GM04503 (cell line): ENCODE measurements at places on chromosomes 1 and 21.

GRCh38 chr1:208747979-208748378, 503.8 kb upstream of the PLXNA2 start:
- DNase-seq = no peak

- DNase-seq = no peak
These were observed 9.4 kb downstream of the ZZZ3 start for GRCh38 chr1:77673030-77673429.

- no peak for DNase-seq
These were observed 61.8 kb upstream of the SYT6 start for GRCh38 chr1:114215436-114215835.

DNA sequence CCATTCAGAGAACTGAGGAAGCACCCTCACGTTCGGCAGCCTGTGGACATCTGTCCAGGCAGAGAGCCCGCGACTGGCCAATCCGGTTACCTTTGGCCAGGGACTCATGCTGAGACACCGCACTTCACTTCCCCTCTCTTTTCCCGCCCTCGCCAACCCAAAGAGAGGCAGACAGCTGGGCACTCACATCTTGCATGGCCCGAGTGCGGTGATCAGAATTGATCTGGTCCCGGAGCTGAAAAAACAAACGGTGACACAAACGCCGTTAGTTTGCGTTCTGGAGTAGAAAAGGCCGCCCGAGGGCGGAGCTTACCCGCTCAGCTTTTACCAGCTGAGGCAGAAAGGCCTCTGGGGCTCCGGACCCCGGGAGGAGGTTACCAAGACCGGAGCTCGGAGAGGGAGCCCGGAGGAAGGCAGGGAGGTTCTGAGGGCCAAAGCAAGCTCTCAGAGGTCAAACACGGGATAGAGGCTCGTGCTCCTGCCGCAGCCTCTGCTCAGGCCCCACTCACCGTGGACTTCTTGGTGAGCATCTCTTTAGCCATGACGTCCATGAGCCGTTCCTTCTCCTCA, 376 bp downstream of the SF3A3 start:
- DNase-seq = no peak

DNA sequence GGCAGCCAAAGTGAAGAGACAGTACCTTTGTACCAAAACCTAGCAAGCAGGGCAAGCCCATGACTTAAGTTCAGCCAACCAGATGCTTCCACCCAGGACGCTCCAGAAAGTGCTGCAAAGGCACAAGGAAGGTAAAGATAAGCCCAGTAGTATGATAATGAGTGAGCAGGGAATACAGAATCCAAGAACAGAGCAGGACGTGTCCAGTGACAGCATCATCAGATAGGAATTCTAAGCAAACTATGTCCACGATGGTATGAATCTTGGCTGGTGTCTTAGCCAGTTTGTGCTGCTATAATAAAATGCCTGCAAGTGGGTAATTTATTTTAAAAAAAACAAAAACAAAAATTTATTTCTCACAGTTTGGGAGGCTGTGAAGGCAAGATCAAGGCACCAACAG, 13.6 kb downstream of the GJA4 start:
- peak; percentile 49 for DNase-seq

DNA sequence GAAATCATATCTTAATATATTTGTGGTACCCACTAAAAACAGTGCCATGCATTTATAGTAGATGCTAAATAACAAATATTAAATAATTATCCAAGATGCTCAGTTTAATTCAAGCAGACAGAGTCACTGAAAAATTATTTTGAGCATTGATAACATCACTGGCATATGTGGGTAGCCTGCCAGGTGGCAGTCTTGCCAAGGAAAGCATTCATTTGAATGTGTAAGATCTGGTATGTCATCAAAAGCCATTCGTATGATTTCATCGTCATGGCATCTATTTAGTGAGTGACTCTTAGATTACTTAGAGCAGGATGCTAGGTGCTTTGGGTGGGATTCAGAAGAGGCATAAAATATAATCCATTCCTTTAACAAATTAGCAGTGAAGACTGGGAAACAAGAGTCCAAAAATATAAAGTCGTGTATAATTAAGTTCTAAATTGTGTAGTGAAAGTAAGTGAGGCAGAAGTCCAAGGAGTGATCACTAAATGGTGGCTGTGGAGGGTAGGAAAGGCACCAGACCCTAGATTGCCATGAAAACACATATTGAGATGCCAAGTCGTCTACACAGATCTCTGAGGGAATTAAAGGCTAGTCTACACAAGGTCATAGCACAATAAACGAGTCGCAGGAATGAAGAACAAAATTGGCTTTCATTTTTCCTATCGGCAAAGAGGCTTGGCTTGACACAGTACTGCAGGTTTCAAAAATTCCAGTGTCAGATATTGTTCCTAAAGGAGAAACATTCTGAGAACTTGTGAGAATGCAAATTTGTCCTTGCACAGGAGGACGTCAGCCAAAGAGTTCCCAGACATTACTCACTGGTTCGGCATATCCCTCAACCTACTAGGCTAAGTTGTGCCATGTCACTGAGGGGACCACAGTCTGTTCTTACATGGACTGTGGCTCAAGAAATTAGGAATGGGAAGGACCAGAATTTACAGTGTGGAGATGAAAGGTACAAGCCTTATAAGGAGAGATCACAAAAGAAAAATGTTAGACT, 130.8 kb downstream of the LYPLAL1 start:
- no peak for DNase-seq

- DNase-seq = no peak
These were observed 60.1 kb downstream of the CD34 start for GRCh38 chr1:207850621-207851407.

- DNase-seq = no peak
These were observed 922 bp upstream of the FCRLB start for GRCh38 chr1:161720422-161720821.

DNA sequence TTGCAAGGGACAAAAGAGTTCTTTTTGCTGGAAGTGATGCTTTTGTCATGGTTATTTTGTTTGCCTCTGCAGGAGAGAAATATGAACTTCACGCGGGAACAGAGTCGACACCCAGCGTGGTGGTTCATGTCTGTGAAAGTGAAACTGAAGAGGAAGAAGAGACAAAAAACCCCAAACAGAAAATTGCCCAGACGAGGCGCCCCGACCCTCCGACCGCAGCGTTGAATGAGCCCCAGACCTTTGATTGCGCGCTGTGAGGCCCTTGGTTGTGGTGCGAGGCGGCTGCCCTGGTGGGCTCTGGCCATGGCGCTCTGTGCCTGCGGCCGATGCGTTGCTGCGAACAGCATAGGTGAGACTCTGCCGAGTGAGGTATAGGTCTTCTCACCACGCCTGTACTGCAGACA, 20.9 kb upstream of the NCMAP start:
- no peak for DNase-seq

- no peak for DNase-seq
These were observed 520 bp downstream of the TMEM201 start for GRCh38 chr1:9589144-9589718.

- DNase-seq = no peak
These were observed 1.9 kb upstream of the TMEM125 start for GRCh38 chr1:43267818-43268425.

DNA sequence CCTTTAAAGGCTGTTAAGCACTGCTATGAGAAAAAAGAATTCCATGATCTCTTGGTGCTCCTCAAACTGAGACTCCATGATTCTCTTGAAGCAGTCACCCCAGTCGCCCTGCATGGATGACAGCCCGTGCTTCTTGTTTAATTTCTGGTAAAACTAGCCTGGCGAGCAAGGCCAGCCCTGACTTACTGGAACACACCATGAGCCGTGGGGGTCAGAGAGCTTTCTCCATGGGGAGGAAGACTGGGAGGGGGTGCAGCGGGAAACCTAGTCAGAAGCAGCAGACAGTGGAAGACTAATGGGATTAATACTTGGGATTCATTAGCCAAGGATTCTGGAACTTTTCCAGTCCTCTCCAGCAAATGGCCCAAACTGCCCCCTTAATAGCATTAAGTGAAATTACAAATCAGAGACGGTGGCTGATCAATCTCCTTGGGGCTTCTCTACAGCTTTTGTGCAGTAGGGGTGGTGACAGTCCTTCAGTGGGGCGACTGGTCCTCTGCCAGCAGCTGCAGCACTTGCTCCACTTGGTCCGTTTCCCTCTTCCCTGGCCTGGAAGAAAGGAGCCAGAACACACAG, 57.2 kb upstream of the LRRN2 start:
- no peak for DNase-seq

- DNase-seq = no peak
These were observed 12.4 kb upstream of the C2CD2 start for GRCh38 chr21:41966041-41966833.

DNA sequence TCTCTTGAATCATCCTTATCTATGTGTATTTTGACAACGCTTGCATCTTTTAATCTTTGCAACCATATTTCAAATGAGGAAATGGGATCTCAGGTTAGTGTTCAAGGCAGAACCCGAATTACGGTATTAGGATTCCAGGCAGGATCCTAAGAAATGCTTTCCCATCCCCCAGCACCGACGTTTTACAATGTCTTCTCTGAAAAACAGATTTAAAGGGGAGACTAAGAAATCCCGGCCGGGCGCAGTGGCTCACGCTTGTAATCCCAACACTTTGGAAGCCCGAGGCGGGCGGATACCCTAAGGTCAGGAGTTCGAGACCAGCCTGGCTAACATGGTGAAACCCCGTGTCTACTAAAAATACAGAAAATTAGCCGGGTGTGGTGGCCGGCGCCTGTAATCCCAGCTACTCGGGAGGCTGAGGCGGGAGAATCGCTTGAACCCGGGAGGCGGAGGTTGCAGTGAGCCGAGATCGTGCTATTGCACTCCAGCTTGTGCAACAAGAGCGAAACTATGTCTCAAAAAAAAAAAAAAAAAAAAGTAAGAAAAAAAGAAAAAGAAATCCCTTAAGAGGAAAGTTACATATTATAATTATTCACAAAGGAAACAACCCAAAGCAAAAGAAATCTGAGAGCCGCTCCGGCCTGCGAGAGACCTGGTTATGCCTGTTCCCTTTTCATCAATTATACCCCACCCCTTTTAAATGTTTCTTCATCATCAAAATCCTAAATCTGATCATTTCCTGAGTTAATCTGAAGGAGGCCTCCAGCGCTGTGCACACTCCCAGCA, 801 bp upstream of the GORAB start:
- no peak for DNase-seq

GRCh38 chr1:8746554-8746953, 70.9 kb downstream of the RERE start:
- DNase-seq = no peak

GRCh38 chr1:63403386-63403785, 36.0 kb downstream of the ALG6 start:
- no peak for DNase-seq

DNA sequence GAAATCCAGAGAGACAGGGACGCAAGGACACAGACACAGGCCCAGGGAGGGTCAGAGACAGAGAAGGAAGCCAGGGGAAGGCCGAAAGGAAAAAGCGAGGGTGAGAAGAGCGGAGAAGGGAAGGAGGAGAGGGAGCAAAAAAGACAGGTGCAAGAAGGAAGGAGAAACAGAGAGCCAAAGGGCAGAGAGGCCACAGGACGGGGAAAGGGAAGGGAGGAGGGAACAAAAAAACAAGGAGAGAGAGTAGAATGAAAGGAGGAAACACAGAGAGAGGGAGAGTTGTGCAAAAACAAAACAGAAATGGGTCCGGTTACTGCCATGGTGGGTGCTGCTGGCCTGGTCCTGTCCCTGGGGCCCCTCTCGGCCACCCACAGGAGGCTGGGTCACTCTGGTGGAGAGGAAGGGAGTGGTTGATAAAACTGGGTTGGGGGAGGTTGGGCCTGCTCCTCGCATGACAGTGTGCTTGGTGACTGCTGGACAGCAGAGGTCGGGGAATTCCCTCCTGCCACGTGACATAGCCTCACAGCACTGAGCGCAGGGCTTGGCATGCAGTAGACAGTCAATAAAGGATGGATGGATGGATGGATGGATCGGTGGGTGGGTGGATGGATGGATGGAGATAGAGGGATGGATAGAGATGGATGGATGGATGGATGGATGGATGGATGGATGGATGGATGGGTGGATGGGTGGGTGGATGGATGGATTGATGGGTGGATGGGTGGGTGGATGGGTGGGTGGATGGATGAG, 64.8 kb downstream of the RAP1GAP start:
- no peak for DNase-seq

- no peak for DNase-seq
These were observed 46.8 kb upstream of the SLC44A3 start for GRCh38 chr1:94773296-94773809.

GRCh38 chr1:183915625-183916510, 110.9 kb downstream of the RGL1 start:
- DNase-seq = peak; percentile 94

DNA sequence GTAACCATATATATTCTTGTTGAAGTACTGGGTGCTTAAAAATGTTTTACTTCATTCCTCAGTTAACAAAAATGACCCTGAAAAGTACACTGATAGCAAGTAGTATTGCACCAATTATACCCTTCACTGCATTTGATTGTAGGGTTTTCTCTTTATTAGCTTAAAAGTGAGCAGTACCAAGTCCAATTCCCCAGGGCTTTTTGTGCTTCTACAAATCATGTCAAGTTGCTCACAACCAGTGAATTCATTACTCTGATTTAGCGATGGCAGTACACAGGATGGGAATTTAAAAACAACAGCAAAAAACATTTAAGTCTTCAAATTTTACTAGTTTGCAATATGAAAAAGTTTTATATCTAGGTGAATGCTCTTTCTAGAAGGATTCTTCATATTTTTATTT, 436.4 kb downstream of the PTBP2 start:
- no peak for DNase-seq

GRCh38 chr1:19427087-19427781, 58.1 kb downstream of the CAPZB start:
- no peak for DNase-seq

DNA sequence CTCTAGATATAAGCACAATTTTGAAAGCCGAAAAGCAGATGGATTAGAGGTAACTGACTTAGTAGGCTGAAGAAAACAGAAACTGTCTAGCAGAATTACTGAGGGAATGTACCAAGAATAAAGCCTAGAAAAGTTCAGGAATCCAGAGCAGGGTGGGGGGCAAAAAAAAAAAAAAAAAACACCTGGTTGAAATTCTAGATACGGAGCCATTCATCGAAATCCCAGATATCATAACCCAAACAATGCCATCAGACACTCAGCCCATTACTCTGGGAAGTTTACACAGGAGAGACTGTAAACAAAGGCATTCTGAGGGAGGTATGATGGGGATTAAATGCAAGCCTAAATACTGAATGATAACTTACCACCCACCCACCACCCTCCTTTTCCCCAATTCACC, 45.6 kb downstream of the ENAH start:
- no peak for DNase-seq

GRCh38 chr1:160070243-160071163, 543 bp upstream of the KCNJ10 start:
- DNase-seq = no peak

DNA sequence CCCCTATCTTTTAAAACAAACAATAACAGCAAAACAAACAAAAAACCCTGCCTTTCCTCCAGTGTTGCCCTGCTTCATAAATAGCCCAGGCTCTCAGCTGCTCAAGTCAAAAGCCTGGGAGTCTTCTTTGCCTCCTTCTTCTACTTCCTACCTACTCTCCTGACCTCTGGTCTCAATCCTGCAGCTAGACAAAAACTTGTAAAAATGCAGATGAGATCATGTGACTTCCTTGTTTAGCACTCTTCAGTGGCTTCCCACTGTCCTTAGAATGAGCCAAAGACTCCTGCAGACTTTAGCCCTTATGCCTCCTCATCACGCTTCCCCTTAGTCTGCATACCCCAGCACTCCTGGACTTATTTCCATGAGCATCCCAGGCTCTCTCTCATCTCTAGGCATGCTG, 55.0 kb upstream of the ZNF644 start:
- DNase-seq = no peak
